ENCODE measurements at places on chromosomes 2 and 18.

DNA sequence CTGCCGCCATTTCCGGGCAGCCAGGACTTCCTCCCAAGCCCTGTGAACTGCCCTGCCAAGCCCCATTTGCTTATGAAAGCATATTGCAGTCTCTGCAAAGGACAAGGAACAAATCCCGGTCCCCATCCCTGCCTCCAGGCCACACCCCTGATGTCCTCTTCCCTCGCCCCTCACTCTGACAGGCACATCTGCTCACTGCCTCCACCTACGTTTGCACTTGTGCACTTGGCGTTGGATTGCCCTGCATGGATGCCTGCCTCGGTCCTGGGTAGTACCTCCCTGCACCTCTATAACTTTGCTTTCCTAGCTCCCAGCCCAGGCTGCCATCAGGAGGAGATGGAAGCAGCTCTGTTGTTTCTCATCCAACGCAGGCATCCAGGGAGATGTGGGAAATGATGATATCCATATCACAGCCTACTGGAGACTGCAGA is 19.6 kb upstream of the RPL31 start:
- DNase-seq = no peak

DNA sequence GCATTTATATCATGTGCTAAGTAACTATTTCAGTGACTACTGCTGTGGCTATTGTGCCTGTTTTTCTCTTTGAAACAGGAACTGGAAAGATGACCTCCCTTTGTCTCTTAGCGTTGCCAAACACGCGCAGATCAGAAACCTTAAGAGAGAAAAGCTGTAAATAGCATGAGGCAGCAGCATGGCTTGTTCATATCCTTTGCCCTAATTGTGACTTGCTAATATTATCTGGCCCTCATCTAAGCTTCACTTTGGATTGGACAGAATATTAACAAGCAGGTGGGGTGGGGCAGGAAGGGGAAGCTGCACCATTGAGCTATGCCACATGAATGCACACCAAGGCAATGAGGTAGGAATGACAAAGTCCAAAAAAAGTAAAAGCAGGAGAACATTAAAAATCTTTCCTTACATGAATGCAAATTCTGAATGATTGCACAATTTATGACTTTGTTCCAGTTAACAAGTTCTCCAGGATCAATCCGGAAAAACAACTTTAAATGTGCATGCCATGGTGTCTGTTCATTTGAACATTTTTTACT is 128.4 kb downstream of the IRS1 start:
- no peak for DNase-seq

GRCh38 chr2:118048401-118048800 is 34.5 kb upstream of the CCDC93 start:
- no peak for DNase-seq

- DNase-seq = no peak
Observed at GRCh38 chr2:159228081-159228581, 58.4 kb downstream of the WDSUB1 start.

DNA sequence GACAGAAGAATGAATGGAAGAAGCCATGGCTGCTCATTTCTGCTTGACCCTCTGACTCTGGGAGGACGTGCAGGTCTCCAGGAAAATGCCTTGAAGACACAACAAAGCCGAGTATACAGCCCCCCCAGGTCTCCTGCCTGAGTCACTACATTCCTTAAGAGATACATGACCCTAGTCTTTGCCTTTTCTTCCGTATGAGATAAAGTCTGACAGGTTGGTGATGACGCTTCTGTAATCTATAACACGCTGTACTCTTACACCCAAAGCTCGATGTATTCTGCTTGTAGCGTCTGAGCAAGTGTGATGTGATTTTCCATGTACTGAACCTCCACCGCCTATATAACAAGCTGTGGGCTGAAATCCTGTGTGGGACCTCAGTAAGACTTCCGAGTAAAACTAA is 77.3 kb downstream of the KCTD1 start:
- DNase-seq = no peak

- no peak for DNase-seq
Observed at GRCh38 chr2:187470698-187471097, 22.6 kb upstream of the CALCRL start.

GRCh38 chr18:5318061-5318700 is 22.7 kb upstream of the ZBTB14 start:
- no peak for DNase-seq

- no peak for DNase-seq
Observed at GRCh38 chr2:113169586-113169985, 4.2 kb upstream of the PSD4 start.

DNA sequence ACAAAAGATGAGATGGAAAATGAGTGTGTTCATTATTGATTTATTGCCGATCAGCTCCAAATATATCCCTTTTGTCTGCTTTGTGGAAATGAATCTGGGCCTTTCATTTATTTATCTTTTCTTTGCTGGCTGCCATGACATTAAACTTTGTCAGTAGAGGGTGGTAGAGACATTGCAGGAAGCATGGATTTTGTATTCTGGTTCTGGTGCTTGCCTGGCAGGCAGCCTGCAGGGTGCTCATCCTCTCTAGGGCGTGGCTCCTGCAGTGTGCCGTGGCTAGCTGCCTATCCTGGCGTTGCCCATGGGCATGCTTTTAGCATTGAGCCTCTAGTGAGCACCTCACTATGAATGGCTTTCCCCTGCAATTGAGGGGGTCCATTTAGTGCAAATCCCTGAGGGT is 593.1 kb downstream of the RNF144A start:
- DNase-seq = no peak

- peak; percentile 39 for DNase-seq
Observed at GRCh38 chr18:57980573-57981307, 63.3 kb upstream of the NEDD4L start.

DNA sequence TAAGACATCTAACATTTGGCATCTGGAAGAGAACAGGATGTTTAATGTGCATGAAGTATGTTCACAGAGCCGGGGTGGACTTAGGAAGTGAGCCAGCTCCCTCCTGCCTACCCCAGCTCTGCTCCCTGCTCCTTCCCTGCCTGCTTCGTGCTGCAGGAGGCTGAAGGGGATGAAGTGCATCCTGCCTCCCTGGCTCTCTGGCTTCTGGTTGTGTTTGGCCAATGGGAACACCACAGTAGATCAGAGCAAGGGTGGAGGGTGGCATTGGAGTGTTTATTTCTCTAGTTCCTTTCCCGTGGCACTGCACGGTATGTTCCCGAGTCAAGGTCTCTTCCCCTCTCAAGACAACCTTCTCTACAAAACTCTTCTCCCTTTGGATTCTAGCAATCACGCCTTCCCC is 379.9 kb downstream of the CLIP4 start:
- DNase-seq = no peak

Measured in WERI-Rb-1 (cell line).